ENCODE measurements at places on chromosomes 4 and X.

DNA sequence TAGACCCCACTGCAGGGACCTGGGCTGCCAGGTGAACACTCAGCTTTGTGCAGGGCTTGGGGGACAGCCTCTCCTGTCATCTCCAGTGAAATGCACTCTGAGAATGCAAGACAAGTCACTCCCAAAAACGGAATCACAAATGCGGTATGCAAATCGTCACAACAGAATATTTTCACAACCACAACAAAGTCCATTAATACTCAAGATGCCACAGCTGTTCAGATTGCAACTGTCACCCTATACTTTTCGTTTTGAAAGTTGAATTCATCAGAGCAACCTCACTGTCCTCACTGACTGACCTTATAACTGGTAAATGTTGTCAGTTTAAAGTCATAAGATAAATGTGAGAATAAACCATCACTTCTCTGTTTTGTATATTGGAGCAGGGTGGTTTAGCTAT lies 16.6 kb downstream of the JAKMIP1 start:
- no peak for DNase-seq

GRCh38 chr4:175092114-175092513 lies 174.0 kb downstream of the ADAM29 start:
- no peak for DNase-seq

DNA sequence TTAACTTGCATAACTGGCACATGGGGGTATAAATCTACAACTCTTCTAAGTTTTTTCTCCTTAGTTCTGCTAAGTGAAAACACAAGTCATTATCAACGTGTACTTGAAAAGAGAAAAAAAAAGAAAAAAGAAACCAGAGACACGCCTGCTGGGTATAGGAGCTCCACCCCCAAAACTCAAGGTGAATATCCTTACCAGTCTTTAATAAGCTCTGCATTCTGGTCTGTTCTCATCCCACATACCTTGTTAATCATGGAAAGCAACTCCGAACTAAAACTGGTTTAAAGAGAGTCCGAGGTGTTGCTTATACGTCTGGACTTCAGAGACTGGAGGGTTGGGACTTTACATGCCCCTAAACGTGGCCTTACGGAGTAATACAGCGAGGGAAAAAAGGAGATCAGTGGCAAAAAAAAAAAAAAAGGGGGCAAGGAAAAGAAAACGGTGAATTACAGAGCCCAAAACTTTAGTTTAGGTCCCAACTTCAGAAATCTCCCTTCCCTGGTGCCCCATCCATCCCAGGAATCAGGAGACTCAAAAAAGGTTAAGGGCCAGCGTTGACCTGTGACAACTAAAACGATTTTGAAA lies 1.0 kb downstream of the PGRMC2 start:
- peak; percentile 69 for DNase-seq

GRCh38 chrX:136754651-136755050 lies 26.1 kb downstream of the ARHGEF6 start:
- DNase-seq: no peak

DNA sequence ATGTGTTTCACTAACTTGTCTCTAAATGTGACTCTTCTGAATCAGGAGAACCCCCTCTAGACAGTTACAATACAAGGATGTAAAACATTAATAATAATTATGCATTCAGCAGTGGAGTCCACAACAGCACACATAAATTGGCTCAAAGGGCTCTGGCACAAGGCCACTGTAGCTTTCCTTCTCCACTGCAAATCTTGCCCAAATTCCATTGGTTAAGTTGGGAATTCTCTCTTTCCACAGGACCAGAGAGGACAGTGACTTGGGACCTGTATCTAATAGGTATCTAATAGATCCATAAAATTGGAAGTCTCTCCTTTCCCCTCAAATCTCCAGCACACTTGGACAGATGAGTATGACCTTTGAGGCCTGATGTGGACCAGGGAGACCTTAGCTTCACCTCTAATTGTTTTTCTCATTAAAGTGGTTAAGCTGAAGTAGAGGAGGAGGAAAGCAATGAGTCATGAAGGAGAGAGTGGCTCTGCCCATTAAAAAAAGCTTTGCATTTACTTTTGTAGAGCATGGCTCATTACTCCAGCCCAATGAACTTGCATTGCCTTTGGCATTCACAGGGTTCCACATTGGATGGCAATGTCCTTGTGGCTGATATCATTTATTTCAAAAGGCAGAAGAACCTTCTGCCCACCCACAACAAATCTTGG lies 72.3 kb upstream of the SH3RF1 start:
- DNase-seq: peak; percentile 30

DNA sequence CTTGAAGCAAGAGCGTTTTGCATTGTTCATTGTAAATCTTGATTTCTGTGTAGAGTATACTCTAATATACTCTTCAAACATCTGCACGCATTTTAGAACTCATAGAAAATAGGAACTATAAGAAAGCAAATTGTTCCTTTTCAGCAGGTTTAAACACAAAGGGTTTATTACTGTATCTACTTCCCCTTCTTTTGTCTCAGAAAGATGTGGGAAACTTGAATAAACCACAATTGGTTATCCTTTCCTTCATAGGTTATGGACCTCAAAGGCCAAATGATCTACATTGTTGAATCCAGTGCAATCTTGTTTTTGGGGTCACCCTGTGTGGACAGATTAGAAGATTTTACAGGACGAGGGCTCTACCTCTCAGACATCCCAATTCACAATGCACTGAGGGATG lies 46.0 kb upstream of the GUCY1B1 start:
- DNase-seq: no peak

DNA sequence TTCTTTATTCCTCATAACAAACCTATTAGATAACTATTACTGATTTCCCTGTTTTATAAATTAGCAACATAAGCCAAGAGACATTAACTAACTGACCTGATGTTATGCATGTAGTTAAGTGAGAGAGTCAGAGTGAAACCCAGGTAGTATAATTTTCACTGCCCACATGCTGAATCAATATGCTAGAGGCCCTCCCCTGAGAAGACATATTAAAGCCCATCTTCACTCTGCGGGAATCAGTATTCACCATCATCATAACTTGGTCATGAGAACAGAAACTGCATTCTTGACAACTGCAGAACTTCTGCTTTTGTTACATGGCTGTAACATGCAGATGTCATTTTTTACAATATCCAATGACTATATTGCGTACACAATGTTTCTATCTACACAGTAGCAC lies 1324.3 kb downstream of the ARAP2 start:
- no peak for DNase-seq

DNA sequence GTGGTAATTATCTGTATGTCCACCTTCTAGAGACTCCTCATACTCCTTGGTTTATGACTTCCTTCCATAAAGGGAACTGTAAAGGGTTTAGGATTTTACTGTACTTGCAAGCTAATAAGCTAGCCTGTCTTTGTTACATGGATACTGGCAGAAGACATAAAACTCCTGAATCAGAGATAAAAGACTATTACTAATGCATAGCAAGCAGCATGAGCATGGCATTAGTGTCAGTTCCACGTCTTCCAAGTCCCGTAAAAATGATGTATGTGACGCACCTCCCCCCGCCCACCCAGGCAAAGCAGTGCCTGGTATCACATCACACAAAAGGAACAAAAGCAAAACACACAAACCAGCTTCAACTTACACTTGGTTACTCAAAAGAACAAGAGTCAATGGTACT lies 71.0 kb downstream of the SLC10A6 start:
- DNase-seq: no peak

- DNase-seq: peak; percentile 50
Measured at GRCh38 chr4:157072002-157072401, 3.9 kb upstream of the GLRB start.

DNA sequence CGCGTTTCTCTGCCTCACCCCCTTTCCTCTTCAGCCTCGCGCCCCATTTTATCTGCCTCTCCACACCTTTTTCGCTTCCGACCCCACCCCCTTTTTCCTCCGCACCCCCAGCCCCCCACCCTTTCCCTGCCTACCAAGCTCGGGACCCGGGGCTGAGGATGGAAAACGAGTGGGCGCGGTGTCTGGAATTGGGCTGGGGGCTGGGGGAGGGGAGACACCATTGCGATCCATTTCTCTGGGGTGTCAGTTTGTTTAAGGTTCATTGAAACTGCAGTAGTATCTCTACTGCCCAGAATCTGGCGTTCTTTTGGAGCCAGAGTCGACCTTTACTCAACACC lies 707 bp downstream of the SLC9A6 start:
- no peak for DNase-seq

- DNase-seq: peak; percentile 35
Measured at GRCh38 chrX:151821226-151821625, 86.7 kb downstream of the CNGA2 start.

DNA sequence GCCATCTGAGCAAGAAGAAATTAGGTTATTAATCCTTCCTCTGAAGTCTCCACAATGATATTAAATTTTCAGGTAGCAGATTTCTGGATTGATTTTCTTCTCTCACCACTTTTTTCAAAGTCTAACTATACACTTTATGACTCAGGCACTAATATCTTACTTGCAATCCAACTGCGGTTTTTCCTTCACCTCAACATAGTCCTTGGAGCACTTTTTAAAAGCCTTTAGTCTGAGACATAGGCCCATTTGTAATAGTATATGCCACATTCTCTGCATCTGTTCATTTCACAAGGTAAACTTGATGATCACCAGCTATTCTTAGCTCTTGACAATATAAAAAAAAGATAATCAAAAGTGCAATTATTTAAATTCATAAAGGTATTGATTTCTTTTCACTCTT lies 55.9 kb upstream of the EDNRA start:
- no peak for DNase-seq

GRCh38 chr4:86117705-86118302 lies 242.0 kb downstream of the MAPK10 start:
- peak; percentile 9 for DNase-seq

DNA sequence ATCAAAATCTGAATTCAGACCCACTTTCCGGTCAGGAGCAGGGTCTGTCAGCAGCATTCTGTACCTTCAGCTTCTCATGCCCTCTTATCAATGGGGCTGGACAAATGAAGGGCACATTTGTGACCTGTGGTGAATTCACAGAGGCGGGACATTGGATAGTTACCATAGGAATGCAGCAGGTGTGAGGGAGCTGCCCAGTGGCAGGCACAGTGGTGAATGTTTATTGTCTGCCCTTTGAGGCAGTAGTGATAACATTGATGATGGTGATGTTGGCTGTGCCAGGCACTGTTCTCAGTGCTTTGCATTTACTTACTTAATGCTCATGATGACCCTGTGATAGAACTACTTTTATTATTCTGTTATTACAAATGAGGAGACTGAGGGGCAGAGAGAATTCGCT lies 101.2 kb upstream of the KIT start:
- DNase-seq: no peak

DNA sequence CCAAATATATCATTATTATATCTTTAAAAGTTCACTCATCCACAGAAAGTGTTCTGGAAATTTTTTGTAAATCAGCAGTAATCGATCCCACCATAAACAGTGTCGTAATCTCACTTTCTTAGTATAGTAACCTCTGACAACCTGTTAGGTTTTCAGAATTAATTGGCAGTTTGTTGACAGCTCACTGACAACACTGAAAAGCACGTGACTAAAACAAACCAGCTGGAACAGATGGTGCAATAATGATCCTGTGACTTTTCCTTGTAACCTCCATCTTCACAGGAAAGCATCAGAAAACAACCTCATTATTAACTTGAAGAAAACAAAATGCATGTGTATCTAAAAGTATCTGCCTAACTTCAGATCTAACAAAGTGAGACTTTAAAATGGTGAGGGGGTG lies 48.5 kb downstream of the FSTL5 start:
- peak; percentile 28 for DNase-seq

GRCh38 chrX:1462596-1463251 lies 10.0 kb upstream of the ASMTL start:
- peak; percentile 4 for DNase-seq

DNA sequence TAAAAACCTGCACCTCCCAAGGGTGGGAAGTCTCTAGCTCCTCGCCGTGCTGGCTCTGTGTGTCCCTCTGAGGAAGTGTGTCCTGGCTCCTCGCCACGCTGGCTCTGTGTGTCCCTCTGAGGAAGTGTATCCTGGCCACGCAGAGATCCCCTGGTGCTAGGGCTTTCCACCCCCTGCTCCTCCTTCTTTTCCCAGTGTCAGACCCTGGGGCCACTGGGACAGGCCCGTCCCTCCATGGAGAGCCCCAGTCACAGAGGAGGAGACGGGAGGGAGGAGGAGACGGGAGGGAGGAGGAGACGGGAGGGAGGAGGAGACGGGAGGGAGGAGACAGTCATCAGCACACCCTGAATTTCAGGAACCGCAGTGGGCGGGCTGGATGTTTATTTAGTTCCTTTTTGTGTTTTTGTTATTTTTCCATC lies 53.8 kb upstream of the HGFAC start:
- DNase-seq: peak; percentile 84

DNA sequence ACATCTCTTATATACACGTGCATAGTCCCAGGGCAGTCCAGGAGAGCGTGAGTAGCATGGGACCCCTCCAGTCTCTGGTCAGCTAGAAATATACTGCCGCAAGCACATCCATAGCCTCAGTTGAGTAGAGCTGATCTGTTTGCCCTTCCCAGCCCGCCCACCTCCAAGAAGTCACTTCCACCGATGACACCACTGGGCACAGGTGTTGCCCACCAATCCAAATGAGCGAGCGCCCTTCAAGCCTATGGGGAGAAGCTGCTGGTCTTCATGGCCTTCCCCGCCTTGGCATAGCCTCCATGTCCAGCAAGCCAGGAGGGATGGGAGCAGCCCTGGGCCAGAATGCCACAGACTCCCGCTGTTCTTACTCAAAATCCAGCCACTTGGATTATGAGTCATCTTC lies 10.2 kb downstream of the DUSP9 start:
- DNase-seq: no peak

DNA sequence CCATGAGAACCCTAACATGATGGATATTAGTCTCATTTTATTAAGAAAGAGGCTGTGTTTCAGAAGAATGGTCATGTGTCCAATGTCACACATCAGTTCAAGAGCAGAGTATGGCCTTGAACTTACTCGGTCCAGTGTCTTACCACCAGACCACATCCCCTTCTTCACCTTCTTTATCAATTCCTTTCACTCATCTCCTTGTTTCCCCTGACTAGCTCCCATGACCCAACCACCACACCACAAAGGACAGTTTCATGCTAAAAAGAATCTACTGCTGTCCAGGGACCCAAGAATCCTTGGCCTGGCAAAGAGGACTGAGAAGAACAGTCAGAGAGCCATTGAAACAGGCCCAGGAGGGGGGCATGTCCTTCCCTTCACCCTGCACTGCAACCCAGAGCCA lies 33.6 kb upstream of the MSN start:
- no peak for DNase-seq
